Posterior vena cava (tissue), 2 donors: ENCODE measurements at places on chromosomes 16 and 17.

DNA sequence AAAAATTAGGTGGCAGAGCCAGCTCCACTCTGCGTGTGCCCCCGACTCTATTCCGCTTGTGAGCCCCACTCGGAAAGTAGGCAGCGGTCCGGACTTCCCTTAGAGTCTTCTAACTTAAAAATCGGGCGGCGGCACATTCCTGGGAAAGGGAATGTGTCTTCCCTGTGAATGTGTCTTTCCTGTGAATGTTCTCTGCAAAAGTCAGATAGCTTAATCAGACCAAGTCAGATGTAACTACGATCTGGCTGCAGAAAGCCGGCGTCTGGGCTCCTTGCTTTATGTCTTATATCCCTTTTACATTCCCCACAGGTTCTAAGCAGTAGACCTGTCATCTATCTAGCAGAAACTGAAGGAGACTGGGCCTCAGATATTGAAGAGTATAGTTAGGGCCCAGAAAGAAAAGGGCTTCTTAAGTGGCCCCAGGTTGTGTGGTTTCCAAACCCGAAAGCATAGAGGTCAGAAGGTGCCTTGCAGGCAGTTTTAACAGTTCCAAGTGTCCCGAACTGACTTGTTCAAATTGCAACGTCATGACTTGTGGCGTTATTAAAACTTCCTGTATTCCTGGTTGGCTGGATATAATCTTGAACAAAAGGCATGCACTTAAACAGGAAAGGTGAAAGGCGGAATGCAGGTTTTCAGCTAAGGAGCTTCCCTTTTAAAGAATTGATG lies 601 bp downstream of the PHKB start:
- no peak for DNase-seq

GRCh38 chr16:19853742-19854542 lies 30.7 kb downstream of the GPRC5B start:
- DNase-seq: no peak

- DNase-seq: no peak
Observed at GRCh38 chr16:101586-101985, 23.6 kb downstream of the MPG start.

DNA sequence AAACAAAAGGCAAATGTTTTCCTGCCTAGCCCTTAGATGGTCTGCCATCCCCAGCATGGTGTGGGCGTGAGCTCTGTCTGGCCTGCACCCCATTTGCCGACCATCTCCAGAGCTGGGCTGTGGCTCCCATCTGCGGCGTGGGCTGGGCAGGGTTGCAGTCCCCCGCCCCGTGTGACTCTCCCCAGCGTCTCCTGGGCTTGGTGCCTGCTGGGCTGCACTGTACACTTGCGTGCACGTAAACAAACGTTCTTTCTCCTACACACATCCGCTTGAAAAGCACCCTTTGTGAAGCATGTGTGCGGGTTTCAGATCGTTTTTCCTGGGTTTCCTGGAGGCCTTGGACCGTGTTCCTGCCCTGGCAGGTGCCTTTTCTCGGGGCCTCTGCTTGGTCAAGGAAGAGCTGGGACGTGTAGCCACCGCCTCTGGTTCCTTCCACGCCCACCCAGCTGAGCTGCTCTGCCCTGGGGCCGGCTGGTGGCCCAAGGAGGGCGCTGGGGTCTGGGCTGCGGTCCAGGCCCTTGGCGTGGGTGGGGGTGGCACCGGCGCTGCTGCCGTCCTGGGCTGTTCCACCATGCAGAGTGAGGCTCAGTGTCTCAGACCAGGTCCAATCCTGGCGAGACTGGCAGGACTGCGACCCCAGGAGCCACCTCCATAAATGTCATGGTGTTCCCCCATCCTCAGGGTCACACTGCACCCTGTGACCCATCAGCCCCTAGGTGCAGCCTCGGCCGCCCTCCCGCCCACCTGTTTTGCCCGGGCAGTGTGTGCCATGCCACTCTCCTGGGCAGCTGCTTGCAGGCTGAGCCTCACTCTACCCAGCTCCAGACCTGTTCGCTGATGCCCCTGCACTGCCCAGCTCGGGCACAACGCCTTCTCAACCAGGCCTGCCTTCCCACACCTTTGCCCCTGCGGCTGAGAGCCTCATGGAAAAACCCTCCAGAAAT lies 9.9 kb upstream of the BAIAP3 start:
- DNase-seq: no peak

DNA sequence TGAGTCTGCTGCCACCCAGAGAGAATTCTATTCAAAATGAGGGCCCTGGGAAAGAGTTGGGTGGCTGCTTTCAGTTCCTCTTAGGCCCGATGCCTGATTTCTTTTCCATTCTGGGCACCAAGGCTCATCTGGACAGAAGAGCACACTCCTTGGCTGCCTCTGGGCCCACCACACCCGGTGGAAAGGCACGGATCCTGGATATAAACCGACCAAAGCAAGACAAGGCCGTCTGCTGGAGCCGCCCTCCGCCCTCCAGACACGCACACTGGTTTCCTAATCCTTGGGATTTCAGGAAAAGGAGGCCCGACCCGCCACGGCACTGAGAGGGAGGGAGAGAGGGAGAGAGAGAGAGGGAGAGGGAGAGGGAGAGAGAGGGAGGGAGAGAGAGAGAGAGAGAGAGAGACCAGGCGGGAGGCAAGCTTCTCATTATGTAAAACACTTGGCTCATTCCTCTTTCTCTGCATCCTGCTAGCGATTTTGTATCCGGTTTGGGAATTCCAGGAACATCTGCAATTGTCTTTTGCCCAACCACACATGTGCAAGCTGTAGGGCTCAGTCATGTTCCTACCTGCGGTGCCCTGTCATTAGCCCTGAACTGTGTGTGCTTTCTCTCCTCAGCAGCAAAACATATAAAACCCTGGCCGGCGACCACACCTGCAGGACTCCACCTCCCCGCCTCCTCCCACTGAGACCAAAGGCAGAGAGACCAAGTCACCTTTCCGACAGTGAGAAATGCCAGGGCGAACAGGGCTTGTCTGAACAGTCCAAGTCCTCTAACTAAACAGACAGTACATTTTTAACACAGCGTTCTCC lies 347.2 kb downstream of the SOX9 start:
- DNase-seq: peak; percentile 82

DNA sequence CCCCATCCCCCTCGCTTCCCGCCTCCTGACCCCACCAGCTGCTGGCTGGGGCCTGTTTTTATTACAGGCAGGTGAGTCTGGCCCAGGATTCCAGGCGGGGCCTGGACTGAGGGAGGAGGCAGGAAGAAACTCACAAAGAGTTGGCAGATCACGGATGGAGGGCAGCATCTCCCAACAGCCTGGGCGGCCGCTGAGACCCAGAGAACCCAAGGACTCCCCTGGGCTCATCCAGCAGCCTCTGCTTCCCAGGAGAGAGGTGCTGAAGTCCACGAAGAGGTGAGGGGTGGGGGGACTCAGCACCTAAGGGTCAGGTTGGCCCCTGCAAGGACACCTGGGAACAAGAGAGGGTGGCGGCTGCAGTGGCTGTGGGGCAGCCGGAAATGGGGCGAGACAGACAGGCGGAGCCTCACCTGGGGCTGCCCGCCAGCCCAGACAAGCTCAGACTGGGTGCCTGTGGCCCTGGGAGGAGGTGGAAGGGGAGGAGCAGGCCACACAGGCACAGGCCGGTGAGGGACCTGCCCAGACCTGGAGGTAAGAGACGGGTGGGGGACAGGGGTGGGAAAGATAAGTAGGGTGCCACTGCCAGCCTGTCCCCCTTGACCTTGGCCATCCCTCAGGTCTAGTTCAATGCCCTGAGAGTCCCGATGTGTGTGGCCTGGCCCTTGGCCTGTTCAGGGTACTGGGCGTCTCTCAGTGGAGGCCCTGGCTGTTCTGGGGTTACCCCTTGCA lies 8.7 kb upstream of the ADGRG1 start:
- peak; percentile 71 for DNase-seq

- DNase-seq: peak; percentile 82
Observed at GRCh38 chr16:3143598-3144320, 8.9 kb downstream of the ZNF213 start.

DNA sequence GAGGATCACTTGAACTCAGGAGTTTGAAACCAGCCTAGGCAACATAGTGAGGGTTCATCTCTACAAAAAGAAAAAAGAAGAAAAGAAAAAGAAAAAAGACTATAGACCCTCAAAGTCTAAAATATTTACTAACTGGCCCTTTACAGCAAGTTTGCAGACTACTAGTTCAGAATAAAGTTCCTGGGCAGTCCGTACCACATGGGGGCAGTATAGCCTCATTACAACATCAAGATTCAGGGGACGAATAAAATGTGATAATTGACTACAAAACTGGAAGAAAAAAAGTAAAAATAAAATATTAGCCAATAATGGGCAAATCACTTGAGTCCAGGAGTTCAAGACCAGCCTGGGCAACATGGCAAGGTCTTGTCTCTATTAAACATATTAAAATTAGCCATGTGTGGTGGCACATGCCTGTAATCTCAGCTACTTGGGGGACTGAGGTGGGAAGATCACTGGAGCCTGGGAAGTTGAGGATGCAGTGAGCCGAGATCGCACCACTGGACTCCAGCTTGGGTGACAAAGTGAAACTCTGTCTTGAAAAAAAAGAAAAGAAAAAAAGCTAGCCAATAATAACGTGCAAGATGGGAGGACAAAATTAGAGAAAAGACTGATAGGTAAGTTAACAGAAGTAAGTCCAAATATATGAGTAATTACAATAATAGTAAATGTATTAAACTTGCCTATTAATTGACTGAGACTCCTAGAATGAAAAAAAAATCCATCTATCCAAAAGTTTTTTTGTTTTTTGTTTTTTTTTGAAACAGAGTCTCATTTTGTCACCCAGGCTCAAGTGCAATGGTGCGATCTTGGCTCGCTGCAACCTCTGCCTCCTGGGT lies 129.4 kb upstream of the SEC14L1 start:
- peak; percentile 12 for DNase-seq

- DNase-seq: no peak
Observed at GRCh38 chr17:42362245-42362961, 25.8 kb downstream of the STAT3 start.

- DNase-seq: no peak
Observed at GRCh38 chr17:39104046-39104445, 47.4 kb downstream of the PLXDC1 start.

DNA sequence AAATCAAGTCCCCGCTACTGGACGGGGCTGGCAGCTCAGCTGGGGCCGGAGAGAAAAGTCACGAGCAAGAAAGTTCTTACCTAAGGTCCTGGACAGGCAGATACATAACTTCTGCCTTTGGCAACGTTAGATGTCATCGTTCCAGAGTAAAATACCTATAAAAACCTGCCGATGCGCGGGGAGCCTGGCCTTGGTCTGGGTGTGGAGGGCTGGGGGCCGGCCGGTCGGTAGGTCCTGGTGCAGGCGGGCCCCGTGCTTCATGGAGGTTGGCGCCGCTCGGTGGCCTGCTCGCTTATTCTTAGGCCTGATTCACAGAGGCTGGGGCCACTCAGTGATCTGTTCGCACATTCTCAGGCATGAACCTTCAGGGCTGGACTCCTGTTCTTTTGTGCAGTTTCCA lies 33.7 kb upstream of the ZNF750 start:
- peak; percentile 80 for DNase-seq

- no peak for DNase-seq
Observed at GRCh38 chr16:4240624-4241023, 1.3 kb downstream of the SRL start.

GRCh38 chr16:85168732-85169256 lies 56.5 kb upstream of the CIBAR2 start:
- no peak for DNase-seq

DNA sequence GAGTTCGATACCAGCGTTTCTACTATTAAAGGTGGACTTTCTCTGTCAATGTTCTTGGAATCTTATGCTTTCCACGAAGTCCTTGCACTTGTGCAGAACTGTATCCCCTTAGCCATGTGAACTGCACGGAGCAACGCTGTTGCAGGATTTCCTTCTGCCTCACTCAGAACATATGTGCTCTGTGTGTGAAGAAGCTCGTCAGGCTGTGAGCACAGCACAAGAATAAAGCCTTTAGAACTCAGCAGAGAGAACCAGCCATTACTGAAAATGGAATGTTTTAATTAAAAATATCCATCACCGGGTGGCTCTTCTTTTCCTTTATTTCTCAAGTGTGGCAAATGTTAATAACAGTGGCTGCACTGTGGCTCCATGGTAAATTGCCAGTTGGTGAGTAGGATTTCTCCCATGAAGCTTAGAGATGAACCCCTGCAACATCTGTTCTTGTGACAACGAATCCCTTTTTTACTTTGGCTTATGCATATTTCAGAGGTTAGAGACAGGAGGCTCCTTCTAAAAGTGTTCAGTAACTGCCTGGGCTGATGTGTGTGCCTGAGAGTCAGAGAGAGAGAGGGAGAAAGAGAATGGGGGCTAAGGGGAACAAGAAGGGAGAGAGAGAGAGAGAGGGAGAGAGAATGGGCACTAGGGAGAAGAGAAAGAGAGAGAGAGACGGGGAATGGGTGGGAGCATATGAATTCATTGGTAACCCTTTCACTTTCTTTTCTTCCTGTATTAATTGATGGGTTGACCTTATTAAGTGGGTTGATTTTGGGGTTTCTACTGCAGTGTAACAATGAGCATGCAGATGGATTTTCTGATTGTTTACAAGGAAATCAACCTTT lies 50.0 kb downstream of the RPTOR start:
- no peak for DNase-seq

- no peak for DNase-seq
Observed at GRCh38 chr16:81158964-81159363, 62.8 kb upstream of the GCSH start.

DNA sequence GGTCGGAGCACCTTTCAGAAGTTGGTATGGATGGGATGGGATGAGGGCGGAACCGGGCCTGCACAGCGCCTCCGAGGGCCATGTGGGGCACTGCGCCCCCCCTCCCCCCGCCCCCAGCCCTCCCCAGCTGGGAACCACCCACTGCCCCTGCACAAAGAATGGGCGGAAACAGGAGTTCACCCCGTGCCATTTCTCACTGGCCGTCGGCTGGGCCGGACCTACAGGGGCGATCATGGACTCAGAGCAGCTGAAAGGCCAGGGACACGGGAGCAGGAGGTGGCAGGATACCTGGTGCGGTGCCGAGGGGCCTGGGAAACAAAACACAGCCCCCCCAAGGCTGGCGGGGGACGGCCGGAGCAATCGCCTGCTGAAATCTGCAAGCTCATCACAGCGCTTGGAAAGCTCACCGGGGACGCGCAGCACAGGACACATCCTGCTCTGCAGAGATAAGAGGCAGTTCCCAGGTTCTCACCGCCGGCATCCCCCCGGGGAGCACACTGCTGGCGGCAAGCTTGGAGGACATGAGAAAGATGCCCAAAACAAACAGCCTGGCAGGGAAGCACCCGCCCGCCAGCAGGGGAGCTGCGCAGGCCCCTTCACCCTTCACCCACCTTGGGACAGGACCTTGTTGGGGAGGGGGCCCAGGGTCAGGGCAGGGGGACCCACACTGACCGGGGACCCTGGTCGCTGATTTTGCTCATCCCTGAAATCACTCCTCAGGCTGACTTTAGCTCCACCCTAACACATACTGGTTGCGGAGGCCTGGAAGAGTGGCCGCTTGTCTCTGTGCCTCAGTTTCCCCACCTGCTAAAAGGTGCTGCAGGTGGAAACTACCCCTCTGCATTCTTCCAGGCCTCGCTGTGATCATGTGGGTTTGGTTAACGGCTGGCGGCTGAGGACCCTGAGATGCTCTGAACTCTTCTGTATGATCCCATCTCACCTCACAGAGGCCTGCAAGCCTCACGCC lies 263.9 kb downstream of the C16orf95 start:
- DNase-seq: peak; percentile 76

- peak; percentile 79 for DNase-seq
Observed at GRCh38 chr17:78993981-78994671, 14.4 kb upstream of the LGALS3BP start.
